Melanocyte of skin (primary cell): ENCODE measurements at places on chromosomes 3 and 15. TPM values are rescaled to one million over a fixed set of nuclear protein-coding genes. Genes with fewer than 3 reads are reported as not detected.

Gene MASP1
- total RNA-seq = 0.36 TPM in 1 of 2 replicates, not detected in the other

Gene SAMD7
- not detected in 2 replicates for total RNA-seq

Gene RARB
- total RNA-seq = 1.8 and 5.5 TPM in 2 replicates

Gene CCDC50
- total RNA-seq = 133 and 163 TPM in 2 replicates

Gene TMCO5A
- total RNA-seq = not detected in 2 replicates

Gene CCNB2
- total RNA-seq = 19.6 and 39.9 TPM in 2 replicates

Gene NEDD4
- 15.7 and 19.6 TPM in 2 replicates for total RNA-seq

Gene RNU5B-1
- not detected in 2 replicates for total RNA-seq
